ENCODE measurements at places on chromosomes 4 and X.

- DNase-seq = peak; percentile 22
These were observed 17.3 kb downstream of the APLN start for GRCh38 chrX:129637217-129638109.

DNA sequence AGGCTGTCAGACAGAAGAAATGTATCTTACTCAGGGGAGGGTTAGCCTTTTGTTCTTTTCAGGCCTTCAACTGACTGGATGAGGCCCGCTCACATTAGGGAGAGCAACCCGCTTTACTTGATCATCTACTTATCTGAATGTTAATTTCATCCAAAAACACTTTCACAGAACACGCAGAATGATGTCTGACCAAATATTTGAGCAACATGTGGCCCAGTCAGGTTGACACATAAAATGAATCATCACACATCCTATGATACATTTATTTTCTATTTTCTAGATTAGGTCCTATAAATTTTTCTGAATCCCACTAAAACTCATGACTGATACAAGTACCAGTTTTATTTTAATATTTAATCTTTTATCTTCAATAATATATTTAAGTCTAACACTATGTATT, 260.3 kb downstream of the IL15 start:
- no peak for DNase-seq

GRCh38 chr4:76690906-76691275, 207.1 kb downstream of the SOWAHB start:
- no peak for DNase-seq

GRCh38 chrX:56795309-56795868, 66.3 kb downstream of the NBDY start:
- no peak for DNase-seq

DNA sequence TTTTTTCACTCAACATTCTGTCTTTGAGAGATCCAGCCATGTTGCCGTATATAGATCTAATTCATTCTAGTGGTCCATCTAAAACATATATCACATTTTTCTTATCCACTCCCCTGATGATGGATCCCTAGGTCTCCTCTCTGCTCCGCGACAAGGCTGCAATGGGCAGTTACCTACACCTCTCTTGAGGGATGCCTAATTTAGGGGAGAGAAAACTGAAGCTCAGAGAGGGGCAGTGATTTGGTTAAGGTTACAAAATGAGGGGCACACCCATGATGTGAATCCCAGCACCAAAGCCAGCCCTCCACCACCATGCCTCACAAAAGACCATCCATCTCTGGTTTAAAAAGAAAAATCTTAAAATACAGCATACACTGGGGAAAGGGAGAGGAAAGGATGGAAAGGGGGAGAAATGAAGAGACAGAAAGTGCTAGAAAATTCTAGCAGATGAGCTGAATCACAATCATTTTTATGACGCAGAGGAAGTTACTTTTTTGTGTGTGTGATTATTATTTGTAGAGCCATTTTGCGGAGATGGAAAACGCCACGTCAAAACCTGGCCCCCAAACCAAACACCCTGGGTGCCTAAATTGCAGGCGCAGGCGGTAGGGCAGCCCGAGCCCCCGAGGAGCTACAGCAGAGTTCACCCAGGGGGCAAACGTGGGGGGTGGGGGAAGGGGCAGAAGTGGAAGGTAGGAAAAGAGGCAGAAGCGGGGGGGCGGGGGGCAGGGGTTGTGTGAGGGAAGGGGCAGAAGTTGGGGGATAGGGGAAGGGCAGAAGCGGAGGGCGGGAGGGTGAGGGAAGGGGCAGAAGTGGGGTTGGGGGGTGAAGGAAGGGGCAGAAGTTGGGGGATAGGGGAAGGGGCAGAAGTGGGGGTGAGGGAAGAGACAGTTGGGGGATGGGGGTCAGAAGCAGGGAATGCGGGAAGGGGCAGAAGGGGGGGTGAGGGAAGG, 1.3 kb upstream of the TSPYL2 start:
- DNase-seq = no peak

DNA sequence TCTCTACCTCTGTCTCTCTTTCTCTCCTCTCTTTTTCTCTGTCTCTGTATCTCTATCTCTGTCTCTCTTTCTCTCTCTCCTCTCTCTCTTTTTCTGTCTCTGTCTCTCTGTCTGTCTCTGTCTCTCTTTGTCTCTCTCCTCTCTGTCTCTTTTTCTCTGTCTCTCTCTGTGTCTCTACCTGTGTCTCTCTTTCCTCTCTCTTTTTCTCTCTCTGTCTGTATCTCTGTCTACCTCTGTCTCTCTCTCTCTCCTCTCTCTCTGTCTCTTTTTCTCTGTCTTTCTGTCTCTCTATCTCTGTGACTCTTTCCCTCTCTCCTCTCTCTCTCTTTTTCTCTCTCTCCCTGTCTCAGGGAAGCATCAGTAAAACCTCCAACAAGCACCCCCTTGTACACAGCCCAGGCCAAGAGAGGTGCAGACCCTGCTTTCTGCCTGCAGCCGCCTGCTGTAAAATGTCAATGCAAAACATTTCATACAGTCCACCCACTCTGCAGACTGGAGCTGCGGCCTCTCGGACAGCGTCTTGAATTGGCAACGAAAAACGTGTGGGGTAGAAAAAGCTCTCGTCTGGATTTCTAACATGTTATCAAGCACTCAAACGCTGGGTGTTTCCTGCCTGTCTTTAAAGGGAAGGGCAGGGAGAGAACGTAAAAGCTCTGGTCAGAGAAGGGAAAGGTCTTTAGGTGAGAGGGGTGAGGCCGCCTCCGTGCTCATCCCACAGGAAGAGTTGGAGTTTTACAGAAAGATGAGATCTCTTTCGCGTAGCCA, 3.7 kb upstream of the SHOX start:
- DNase-seq = no peak

DNA sequence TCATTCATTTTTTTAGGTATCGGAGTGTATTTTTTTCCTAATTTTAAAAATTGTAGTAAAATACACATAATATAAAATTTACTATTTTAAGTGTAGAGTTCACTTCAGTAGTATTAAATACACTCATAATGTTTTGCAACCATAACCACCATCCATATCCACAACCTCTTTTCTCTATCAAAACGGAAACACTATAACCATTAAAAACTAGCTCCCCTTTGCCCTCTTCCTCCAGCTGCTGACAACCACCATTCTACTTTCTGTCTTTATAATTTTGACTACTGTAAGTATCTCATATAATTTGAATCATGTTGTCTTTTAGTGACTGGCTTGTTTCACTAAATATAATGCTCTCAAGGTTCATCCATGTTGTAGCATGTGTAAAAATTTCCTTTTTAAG, 205.4 kb upstream of the CXorf51B start:
- no peak for DNase-seq

DNA sequence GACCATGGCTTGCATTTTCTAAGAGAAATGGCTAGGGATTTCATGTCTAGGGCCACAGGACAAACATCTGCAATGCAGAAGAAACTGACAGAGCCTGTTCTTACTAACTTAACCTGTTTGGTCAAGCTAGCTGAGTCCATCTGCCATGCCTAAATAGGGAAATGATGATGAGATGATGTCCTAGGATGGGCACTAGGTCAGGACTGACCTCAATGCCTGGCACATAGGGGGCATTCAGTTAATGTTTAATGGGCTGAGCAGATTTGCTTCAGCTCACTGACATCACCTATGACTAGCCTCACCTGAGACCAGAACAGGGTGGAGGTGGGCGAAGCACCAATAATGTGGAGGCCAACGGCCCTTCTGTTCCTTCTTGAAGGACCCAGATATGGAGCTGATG, 174.2 kb upstream of the SCML1 start:
- DNase-seq = no peak

DNA sequence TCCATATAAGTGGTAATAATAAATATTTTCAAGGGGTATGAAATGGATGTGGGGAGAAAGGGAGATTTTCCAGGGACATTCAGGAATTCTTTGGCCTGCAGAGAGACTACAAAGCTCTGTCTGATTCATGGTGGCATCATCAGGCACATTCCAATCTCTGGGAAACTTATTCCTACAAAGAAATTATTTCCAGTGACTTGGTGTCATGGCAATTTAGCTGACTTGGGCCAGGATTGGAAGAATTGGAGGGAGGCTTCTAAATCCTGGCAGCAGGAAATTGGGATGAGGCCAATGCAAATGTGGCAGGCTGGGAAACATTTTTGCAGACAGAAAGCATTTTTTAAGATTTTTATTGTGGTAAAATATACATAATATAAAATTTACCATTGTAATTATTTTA, 204.6 kb downstream of the RTL9 start:
- no peak for DNase-seq

DNA sequence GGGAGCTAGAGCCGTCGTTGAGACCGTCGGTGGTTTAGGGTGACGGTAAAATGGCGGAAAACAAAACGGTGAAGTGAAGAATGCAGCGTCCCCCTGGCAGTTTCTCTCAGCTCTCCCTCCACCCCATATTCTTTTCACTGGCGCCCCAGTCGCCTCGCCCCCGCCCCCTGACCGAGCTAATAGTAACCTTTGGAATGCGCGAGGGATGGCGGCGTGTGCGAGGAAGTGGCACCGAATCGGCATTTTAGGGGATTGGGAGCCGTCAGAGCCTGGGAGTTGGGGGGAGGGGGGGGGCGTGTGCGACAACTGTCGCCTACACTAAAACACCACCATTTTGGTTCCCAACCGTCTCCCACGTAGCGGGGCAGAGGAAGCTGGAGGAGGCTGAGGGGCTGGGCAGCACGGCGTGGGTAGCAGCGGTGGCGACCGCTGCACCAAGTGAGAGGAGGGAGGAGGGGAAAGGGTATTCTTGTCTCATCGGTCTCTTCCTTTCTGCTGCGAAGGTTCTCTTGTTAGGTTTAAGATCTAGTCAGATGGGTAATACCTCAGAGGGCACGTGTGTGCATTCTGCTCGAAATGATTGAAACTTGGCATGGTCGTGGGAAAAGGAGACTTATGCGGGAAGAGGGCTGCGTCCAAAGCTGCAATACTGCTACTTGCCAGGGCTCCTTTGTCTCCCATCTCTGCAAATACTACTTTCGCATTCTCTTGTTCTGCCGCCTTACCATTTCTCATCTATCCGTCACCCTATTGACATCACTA, 840 bp downstream of the ZNF711 start:
- no peak for DNase-seq

- no peak for DNase-seq
These were observed 18.9 kb upstream of the CABS1 start for GRCh38 chr4:70315928-70316327.

All from stimulated activated CD4-positive, alpha-beta T cell treated with anti-CD3 and anti-CD28 coated beads, TNF-alpha, amount 100 ng/mL, for 1 hour (primary cell).